ENCODE measurements at places on chromosomes 3 and 15. TPM values are rescaled to one million over a fixed set of nuclear protein-coding genes. Genes with fewer than 3 reads are reported as not detected.

The AADAC gene
- not detected for total RNA-seq

The CLDN18 gene
- not detected for total RNA-seq

The ACVR2B gene
- 3.3 TPM for total RNA-seq

The PLAAT1 gene
- total RNA-seq, result 0.26 TPM

The GHRL gene
- total RNA-seq, result not detected

The KLF15 gene
- total RNA-seq, result 2.3 TPM

The GADL1 gene
- not detected for total RNA-seq

The SLC24A5 gene
- total RNA-seq, result not detected

The GOLGA6L9 gene
- 2.5 TPM for total RNA-seq

The GLDN gene
- total RNA-seq, result not detected

The TMEM44 gene
- 44.4 TPM for total RNA-seq

The CDCP1 gene
- 3.7 TPM for total RNA-seq

The C3orf70 gene
- 0.42 TPM for total RNA-seq

The GALNT15 gene
- total RNA-seq, result 18.8 TPM

Data from pulmonary artery endothelial cell (primary cell).